AG20443 (cell line): ENCODE measurements at places on chromosomes 3 and 15.

DNA sequence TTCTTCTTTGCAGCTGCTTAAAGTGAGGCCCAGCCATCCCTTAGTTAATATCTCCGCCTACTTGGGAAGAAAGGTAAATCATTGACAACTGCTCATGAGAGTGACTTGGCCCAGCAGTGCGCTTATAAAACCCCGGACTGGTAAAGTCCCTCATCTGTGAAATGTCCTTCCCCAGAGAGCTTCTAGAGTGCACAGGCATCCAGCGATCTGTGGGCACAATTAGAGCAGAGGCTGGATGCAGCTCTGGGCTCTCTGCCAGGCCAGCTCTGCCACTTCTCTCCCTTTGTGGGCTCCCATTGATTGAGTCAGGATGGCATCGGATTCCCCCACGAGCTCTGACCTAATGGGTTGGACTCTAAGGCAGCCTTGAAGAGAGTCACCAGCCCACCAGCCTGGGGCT lies 219.0 kb upstream of the LINGO1 start:
- DNase-seq: no peak

DNA sequence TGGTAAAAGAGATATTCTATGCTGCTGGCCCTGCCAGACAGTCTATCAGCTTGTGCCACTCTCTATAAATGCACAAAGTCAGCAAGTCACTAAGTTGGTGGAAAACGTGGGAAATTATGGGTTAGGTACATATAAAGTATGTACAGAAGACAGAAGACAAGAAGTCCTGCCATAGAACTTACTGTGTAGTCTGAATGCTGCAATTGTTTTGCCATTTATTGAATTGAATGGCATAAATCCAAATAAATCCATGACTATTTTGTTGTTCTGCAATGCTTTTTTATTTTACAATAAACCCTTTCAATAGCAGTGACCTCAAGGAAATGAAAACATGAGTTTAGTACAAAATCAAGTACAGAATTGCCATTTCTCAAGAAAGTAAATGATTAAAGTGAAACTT lies 34.1 kb upstream of the TM4SF1 start:
- no peak for DNase-seq

DNA sequence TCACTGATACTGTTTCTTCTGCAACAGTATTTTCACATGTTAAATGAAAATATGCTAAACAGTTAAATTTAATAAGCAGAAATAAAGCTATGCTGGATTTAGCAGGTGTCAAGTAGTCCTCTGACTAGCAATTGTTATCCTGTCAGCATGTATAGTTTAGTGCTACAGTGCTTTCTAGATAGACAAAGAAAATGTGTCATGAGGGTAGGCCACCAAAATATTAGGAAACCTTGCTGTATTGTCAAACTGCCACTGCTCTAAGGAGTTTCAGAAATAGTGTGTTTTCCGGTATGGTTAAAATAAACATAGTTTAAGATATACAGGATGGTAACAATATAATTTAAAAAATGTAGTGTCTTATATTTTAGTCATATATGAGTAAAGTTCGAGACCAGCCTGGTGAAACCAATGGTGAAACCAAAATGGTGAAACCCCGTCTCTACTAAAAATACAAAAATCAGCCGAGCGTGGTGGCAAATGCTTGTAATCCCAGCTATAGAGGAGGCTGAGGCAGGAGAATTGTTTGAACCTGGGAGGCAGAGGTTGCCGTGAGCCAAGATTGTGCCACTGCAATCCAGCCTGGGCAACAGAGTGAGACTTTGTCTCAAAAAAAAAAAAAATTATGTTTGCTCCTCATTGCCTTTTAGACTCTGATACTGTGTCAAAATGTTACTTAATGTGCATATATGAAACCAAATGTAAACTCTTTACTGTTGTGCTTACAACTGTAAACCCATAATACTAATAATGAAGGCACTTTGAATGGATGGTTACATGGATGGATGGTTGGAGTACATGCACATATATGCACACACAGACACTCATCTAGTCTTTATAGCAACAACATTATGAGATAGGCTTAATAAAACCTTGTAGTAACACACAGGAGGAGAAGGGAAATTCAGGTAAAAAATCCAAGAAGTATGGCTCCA lies 204.8 kb downstream of the RSRC1 start:
- DNase-seq: no peak

DNA sequence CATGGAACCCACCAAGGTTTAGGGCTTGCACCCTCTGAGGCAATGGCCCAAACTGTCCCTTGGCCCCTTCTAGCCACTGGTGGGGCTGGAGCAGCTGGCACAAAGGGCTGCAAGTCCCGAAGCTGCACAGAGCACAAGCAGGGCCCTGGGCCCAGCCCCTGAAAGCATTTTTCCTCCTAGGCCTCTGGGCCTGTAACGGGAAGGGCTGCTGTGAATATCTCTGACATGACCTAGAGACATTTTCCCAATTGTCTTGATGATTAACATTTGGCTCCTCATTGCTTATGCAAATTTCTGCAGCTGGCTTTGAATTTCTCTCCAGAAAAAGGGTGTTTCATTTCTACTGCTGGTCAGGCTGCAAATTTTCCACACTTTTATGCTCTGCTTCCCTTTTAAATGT lies 151.5 kb upstream of the CADPS start:
- no peak for DNase-seq

GRCh38 chr3:77081240-77081661 lies 41.4 kb downstream of the ROBO2 start:
- no peak for DNase-seq

- DNase-seq: no peak
Measured at GRCh38 chr15:64515196-64515595, 54.8 kb downstream of the ZNF609 start.

GRCh38 chr3:161215185-161215584 lies 5.9 kb upstream of the NMD3 start:
- DNase-seq: no peak

- DNase-seq: no peak
Measured at GRCh38 chr15:78997981-78998499, 53.2 kb upstream of the CTSH start.

DNA sequence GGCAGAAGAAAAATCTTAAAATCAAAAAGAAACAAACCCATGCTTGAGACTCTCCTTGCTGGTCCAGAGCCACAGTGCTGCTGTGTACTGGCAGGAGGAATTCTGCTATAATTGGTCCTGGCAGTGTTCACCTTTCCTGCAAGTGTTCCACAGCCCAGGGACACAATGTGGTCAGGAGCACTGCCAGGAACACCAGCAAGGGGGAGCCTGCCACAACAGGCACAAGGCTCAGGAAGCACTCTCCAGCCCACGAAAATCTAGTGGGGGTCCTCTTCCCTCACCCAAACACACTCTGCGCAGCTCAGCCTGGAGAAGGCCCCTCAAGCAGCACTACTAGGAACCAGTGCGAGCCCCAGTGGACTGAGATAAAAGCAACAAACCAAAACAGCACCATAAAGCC lies 92.9 kb downstream of the UBE3A start:
- peak; percentile 30 for DNase-seq

DNA sequence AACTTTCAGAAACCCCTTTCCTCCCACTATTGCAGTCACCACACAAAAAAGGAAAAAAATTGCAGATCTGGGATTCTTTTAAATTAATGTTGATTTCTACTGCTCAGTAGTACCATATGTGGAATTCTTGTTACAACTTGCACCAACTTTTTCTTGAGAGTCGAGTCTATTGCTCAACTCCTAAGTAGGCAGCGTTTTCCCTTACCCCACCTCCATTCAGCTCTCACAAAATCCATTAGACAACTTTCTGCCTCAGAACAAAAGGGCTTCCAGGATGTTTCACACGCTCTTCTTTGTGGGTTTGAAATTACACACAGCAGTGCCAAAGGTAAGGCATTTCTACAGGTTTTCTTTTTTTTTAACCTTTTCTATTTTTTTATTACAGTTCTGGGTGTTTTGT lies 179.5 kb downstream of the ANXA2 start:
- DNase-seq: no peak

- DNase-seq: no peak
Measured at GRCh38 chr3:2250783-2251182, 152.1 kb downstream of the CNTN4 start.

- no peak for DNase-seq
Measured at GRCh38 chr15:67300266-67301025, 45.9 kb downstream of the IQCH start.

DNA sequence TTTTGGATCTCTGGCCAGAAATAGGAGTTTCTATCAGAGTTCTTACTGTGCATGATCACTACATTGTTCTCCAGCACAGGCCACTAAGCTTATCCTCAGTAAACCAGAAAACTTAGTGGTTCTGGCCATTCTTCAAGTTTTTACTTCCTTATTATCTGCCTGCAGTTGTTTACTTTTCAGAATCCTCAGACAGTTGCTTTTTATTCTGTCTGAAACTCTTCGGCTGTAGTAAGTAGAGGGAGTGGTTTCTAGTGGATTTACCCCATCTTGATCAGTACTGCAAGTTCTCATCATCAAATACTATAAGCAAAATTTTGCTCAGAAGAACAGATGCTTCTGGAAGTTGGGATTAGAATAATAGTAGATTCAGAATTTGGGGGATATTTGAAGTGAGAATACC lies 193.0 kb upstream of the RARB start:
- DNase-seq: no peak

DNA sequence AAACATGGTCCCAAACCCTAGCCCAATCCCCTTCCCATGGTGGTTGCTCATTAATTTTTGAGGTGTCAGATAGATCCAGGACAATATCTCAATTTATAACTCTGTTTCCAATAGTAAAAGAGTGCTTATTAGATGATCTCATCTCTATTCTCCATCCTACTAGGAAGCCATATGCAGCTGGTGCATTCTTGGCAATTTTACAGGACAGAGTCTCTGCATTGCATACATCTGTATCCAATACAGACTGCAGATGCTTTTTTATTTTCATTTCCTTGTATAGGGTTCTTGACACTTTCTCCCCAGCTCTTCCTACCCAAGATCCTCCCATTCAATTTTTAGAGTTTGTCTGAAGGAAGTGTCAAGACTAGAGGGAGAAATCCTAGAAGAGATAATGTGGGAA lies 194.8 kb upstream of the DPH6 start:
- DNase-seq: no peak

DNA sequence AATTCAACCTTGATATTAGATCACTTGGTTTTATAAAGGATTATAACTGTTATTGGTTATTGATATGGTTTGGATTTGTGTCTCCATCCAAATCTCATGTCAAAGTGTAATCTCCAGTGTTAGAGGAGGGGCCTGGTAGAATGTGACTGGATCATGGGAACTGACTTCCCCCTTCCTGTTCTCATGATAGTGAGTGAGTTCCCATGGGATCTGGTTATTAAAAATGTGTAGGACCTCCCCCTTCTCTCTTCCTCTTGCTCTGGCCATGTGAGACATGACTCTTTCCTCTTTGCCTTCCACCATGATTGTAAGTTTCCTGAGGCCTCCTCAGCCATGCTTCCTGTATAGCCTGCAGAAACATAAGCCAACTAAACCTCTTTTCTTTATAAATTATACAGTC lies 136.0 kb upstream of the UBE2E2 start:
- DNase-seq: no peak

DNA sequence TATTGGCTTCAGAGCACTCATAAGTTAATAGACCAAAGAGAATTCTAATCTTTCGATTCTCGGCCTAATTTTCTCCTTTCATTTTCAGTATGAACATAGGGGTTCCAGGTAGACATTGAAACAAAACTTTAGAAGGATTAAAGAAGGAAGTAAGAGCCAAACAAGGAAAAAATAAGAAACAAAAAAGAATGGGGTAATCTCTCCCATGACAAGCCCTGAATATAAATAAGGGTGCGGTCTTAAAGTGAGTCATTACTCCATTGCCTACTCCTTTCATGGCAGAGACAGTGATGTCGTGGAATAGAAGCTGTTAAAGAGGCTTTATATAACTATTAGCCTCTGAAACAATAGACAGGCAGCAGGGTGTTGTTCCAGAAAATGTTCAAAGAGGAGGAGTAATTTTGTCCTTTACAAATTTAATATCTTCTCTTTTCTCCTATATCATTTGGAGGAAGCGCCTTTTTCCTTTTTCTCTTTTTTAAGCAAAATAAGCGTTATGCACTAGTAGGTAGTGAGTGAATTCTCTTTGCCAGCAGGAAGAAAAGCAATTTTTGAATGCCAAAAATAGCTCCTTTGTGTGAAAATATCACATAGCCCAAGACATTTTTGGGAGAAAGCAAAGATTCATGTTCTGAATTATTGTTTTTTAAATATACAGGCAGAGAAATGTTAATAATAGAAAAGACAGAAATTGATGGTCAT lies 607.9 kb upstream of the KCNMB2 start:
- DNase-seq: peak; percentile 65

DNA sequence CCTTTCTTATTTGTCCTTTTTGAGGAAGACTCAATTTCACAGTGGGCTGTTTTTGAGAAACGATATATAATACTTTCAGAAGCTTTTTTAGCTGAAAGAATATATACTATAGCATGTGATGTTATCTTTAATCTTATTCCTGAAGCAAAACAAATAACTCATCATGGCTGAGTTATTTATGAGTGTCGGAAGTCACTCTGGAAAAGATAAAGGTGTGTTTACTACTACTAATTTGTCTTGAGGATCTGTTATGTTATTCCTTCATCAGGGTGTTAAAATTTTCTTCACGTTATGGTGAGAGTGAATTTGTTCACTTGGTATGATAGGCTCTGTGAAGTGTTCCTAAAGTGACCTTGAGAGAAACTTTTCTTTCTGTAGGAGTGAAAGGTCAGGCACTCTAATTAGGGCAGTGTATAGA lies 4.7 kb downstream of the TCF12 start:
- no peak for DNase-seq

DNA sequence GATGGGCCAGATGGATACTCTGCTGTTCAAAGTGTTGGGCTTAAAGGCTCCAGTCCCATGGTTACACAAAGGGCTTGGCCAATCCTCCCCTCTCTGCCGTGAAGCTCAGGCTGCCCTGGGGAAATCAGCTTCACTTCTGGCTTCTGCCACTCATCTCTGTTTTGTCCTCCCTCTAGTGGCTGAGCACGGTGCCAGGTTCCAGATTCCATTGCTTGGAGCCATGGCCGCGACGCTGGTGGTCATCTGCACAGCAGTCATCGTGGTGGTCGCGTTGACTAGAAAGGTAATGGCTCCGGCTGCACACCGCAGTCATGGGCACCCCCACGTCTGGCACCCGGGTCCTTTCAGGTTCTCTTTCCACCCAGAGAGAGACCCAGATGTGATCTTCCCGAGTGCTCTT lies 5.6 kb downstream of the TIGIT start:
- DNase-seq: peak; percentile 54

DNA sequence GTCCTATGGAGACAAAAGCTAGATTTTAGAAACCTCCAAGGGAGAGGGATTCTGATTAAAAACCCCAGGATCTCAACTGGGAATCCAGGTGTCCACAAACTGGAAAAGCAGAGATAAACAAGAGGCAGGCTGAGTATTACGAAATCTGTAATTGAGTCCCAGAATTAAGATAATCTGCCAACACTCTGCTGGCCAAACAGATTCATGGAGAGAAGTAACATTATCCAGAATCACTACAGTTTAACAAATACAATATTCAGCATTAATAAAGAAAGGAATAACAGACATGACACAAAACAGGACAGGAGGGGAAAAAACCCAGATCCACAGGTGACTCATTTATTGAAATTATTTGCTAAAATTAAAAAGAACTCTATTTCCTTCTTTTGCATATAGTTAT lies 227.2 kb upstream of the NANOGP8 start:
- DNase-seq: no peak
